GDM1 (cell line): ENCODE measurements at places on chromosomes 12 and 14.

- no peak for DNase-seq
These were observed at the start of gene SYNE2 for GRCh38 chr14:63852817-63853731. Gene SYNE2 (plus strand): TSS chr14:63853004. CDS start chr14:63909149, 56,145 bp downstream.

GRCh38 chr12:110501399-110501751 lies 536 bp downstream of the VPS29 start:
- DNase-seq, result peak; percentile 51

DNA sequence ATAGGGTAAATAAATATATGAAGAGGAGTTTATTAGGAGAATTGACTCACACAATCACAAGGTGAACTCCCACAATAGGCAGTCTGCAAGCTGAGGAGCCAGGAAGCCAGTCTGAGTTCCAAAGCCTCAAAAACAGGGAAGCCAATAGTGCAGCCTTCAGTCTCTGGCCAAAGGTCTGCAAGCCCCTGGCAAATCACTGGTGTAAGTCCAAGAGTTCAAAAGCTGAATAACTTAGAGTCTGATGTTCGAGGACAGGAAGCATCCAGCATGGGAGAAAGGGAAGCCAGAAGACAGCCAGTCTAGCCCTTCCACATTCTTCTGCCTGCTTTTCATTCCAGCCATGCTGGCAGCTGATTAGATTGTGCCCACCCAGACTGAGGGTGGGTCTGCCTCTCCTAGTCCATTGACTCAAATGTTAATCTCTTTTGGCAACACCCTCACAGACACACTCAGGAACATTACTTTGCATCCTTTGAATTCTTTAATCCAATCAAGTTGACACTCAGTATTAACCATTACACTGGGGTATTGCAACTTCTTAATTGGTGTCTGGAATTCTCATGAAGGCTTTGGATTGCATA lies 736.5 kb upstream of the LMO3 start:
- DNase-seq, result no peak

DNA sequence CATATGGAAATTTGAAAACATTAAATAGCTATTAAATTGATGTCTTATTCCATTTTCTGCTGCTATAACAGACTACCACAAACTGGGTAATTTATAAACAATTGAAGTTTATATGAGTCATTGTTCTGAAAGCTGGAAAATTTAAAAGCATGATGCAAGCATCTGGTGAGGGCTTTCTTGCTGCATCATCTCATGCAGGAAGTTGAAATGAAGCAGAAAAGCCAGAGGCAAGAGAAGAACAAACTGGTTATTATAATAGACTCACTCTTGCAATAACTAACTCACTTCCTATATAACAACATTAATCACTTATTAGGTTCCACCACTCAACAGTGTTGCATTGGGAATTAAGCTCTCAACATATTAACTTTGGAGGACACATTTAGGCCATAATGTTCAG lies 1277.4 kb downstream of the LRFN5 start:
- DNase-seq, result peak; percentile 1

GRCh38 chr12:27866373-27867101 lies 86.5 kb upstream of the MANSC4 start:
- DNase-seq, result no peak

DNA sequence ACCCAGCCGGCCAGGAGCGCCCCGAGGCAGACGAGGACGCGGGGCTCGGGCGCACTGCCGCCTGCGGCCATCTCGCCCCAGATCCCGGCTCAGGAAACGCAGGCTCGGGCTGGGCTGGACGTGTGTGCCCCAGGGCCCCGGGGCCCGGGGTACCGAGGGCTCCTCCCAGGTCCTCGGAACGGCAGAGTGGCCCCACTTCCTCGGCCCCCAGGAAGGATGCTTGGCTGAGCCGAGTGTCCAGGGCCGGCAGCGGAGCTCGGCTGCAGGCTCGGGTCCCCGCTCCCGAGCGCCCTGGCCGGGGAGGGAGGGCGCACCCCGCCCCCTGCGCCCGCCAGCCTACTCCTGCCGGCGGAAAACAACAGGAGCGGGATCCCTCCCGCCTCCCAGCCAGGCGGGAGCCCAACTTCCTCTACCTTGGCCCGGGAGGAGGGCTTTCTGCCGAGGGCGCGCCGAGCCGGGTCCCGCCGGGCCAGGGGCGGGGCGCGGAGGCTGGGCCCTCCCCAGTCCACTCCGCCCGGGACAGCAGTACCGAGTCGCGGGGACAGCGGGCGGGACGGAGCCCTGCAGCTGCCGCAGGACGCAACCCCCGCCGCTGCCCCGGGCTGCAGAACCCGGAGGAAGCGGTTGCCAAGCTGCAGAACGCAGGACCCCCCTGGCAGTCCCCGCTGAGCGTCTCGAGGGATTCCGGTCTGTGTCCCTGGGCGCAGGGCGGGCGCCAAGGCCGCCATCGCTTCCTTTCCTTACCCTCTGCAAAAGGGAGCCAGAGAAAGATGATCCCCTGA lies at the start of gene VSIG10:
TSS of gene VSIG10 (minus strand) at position 411 of the 782 bp plus-strand sequence. CDS start at position 71, 340 bp downstream.
- DNase-seq, result peak; percentile 57
